ENCODE measurements at places on chromosomes 3 and 15. TPM values are rescaled to one million over a fixed set of nuclear protein-coding genes. Genes with fewer than 3 reads are reported as not detected.

KLHL40 gene
- 475 TPM for total RNA-seq

GP9 gene
- total RNA-seq: not detected

HRG gene
- total RNA-seq: not detected

RBSN gene
- total RNA-seq: 28.3 TPM

UROC1 gene
- total RNA-seq: 0.36 TPM

ISG20 gene
- total RNA-seq: 1.3 TPM

MAP4 gene
- total RNA-seq: 976 TPM

MEGF11 gene
- not detected for total RNA-seq

IL20RB gene
- total RNA-seq: 0.38 TPM

WNT7A gene
- not detected for total RNA-seq

CRABP1 gene
- total RNA-seq: not detected

ARHGEF3 gene
- total RNA-seq: 5.1 TPM

C3orf22 gene
- not detected for total RNA-seq

SPESP1 gene
- total RNA-seq: 3.6 TPM

DOCK3 gene
- 0.78 TPM for total RNA-seq

TMEM115 gene
- 39.9 TPM for total RNA-seq

MOBP gene
- not detected for total RNA-seq

PDZRN3 gene
- total RNA-seq: 22.3 TPM

MRAS gene
- total RNA-seq: 48.1 TPM

CPLX3 gene
- total RNA-seq: not detected

SKOR1 gene
- 0.13 TPM for total RNA-seq

IL17RD gene
- 0.52 TPM for total RNA-seq

SLCO2A1 gene
- 1.4 TPM for total RNA-seq

CIP2A gene
- 0.61 TPM for total RNA-seq

SPATA12 gene
- total RNA-seq: not detected

SSUH2 gene
- total RNA-seq: not detected

GPR171 gene
- not detected for total RNA-seq

ANKRD63 gene
- not detected for total RNA-seq

All from gastrocnemius medialis (tissue), 4 donors.